NCI-H524 (cell line): ENCODE measurements at places on chromosomes 2 and 18.

GRCh38 chr2:152347076-152347475 is 12.1 kb downstream of the FMNL2 start:
- DNase-seq: no peak

DNA sequence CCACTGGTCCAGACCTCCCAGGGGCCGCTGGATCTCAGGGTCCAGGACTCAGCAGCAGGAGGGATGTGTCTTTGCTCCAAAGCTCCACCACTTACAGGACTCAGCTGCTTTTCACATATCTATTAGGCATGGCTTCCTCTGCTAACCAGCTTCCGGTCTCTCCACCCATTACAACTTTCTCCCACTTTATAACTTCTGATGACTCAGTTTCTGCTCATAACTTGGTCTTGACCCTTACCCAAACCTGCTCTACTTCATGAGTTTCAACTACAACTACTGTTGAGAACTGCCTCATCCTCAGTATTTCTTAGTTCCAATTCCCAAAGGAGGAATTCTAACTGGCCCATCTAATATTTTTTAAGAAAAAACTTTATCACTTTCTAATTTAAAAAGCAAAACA is 17.2 kb downstream of the SULT1C2 start:
- no peak for DNase-seq

GRCh38 chr2:164868563-164869419 is 27.2 kb upstream of the COBLL1 start:
- DNase-seq: no peak

GRCh38 chr2:31255911-31256571 is 22.1 kb downstream of the EHD3 start:
- no peak for DNase-seq

DNA sequence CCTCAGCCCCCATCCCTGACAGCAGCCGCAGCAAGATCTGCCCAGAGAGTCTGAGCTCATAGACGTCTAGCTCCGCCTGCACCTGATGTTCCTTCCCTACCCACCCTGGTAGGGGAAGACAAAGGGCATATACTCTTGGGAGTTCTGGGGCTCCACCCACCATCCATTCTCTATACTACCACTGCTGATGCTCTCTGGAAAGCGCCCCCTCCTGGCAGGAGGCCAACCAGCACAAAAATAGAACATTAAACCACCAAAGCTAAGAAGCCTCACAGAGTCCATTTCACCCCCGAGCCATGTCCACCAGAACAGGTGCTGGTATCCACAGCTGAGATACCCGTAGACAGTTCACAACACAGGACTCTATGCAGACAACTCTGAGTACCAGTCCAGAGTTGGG is 662.6 kb upstream of the FAM98A start:
- DNase-seq: no peak

GRCh38 chr2:68736086-68736485 is 1.5 kb downstream of the ARHGAP25 start:
- DNase-seq: no peak

DNA sequence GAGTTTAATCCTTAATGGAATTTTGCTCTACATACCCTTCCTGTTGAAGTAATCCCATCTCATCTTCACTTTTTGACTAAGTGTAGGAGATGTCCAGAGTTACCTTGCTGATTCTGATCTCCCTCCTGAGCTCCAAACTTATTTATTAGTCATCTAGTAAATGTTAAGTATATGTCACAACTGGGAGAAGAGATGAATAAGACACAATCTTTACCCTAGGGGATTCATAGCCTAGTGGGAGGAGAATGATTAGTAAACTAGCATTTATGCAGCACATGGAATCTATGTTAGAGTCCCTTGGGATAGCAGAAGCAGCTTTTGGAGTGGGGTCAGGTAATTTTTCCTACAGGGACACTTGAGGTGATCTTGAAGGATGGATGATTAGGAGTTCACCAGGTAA is 20.7 kb downstream of the ACVR2A start:
- no peak for DNase-seq

GRCh38 chr2:224722250-224722649 is 6.1 kb upstream of the CCDC195 start:
- no peak for DNase-seq

DNA sequence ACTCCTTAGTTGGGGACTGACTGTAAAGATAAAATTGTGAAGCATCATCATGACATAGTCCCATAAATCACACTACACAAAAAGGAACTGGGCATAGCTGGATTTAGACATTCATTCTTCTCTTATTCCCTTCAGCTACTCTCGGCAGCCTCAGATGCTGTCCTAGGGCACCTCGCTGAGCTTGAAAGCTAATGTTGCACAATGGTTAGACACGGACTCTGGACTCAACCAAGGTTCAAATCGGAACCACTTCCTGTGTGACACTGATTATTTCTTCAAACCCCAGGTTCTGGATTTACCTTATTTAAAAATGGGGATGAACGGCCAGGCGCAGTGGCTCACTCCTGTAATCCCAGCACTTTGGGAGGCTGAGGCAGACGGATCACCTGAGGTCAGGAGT is 89.8 kb downstream of the CCBE1 start:
- DNase-seq: no peak

GRCh38 chr2:127771756-127772155 is 39.2 kb downstream of the WDR33 start:
- no peak for DNase-seq

- DNase-seq: peak; percentile 91
These were observed 31.7 kb downstream of the PCARE start for GRCh38 chr2:29042561-29043075.

- DNase-seq: no peak
These were observed 195.5 kb downstream of the CDCA7 start for GRCh38 chr2:173550143-173550542.

DNA sequence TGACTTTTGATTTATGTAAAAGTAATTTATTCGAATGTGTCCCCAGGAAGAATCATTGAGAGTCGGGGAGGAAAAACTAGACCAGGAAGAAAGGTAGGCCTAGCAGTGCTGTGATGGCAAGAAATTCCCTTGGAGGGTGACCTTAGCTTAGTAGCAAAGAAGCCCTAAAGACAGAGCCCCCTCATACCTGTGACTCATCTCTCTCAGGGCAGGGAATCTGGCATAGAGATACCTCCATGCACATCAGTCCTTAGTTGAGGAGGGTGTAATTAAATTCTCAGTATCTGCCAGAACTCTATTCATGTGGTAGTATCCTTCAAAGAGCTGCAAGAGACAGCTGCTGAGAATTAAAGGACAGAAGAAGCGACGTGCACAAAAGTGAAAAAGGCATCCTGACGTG is 360.3 kb downstream of the FBXO15 start:
- DNase-seq: no peak

DNA sequence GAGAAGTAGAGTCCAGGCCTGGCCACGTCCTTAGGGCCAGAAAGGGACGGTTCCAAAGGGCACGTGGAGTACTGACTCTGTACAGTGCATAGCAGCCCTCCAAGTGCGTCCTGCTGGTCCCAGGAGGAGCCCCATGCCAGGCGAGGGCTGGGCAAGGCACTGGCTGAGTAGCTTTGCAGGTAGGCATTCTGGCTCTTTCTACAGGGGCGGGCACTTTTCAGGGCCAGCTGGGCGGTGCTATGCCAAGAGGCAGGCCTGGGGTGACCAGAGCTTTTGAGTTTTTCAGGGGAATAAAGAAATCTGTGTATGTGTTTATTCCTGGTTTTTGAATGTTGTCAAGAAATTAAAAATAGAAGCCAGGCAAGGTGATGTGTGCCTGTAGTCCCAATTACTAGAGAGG is 15.4 kb upstream of the GLI2 start:
- no peak for DNase-seq

DNA sequence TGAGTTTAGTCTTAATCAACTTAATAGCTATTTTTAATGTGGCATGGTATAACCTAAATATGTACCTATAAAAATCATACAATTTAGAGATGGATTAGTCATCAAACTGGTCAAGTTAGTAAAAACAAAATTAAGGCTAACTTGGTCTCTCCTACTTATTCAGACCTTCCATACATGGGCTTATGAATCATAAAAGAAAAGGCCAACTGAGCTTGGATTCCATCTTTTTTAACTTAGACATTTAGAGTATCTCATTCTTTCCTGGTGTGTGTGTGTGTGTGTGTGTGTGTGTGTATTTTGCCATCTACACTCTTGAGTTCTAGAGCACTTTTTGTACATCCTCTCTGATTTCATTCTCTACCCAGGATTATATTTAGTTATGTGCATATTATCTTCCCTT is 637.5 kb downstream of the PLCL1 start:
- DNase-seq: no peak

DNA sequence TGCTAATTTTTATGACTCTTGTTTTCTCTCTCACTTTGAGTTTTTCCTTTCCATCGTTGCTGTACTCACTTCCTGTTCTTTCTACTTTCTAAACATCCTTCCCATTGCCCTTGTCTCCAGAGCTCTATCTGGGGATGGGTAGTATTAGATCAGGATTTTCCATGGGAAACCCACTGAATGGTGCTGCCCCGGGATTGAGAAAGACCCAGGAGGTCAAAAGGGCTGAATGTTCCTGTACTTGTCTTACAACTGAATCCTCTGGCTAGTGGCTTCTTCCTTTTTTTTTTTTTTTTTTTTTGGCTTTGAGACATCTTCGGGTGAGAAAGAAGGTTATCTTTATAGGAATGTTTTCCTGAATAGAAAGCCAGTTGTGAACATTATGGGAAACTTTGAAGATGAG is 364.8 kb upstream of the SLC14A2 start:
- no peak for DNase-seq

- DNase-seq: no peak
These were observed 963.9 kb upstream of the ZEB2 start for GRCh38 chr2:145483854-145484253.

- peak; percentile 65 for DNase-seq
These were observed 142.0 kb downstream of the TSN start for GRCh38 chr2:121897335-121897970.

DNA sequence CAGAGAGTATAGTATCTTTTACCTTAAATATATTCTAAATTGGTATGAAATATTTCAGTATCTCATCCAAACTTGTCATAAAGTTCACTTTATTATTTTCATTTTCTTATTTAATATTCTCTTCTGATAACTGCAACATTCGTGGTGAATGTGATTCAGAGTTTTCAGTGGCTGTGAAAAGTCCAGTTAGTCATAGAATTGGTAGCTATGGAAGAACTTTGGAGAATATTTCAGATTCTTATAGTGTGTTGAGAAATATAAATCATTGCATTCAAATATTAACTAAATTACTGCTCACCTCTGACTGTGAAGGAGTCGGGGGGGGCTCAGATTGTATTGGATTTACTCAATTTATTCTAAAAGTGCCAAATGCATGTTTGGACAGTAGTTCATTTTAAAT is 178.6 kb upstream of the VWC2L start:
- no peak for DNase-seq

- DNase-seq: no peak
These were observed 398.1 kb upstream of the ATP5MC3 start for GRCh38 chr2:175579646-175580045.

DNA sequence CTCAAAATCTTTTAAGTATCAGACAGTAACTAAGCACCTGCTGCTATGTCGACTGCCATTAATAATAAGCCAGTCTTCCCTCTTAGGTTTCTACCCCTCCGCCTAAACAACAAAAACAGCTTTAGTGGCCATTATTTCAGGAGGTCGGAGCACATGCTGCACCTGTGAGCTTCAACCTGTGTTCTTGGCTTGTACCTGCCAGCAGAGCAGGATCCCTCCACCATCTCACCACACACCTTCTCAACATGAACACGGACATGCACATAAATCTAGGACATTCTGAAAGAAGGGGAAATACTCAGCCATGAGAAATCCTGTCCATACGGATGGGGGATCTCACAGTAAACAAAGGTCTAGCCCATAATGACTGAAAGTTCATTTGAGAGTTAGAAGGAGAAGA is 3.7 kb downstream of the CYB5A start:
- no peak for DNase-seq

DNA sequence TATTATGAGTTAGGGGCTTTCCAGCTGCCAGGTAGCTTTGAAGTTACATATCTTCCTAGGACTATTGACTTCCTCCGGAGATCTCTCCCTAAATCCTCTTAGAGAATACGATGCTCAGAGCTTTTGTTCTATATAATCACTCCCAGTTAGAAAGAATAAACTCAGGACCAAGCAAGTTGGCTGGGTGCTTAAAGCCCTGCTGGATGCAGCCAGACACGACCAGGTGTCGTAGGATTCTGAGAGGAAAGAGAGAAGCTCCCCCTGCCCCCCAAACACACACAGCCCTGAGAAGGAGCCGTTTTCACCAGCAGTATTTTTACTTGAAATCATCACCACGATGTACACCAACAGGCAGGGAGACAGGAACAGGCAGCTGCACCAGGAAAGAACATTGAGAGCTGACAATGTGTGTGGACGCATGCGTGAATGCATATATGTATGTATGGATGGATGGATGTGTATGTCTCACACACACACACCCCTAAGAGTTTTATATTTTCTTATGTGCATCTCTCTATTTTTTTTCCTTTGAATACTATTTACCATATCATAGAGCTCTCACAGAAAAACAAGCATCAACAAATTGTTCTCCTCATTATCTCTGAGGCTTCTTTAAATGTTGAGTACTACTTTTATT is 382.6 kb downstream of the EPHA4 start:
- DNase-seq: no peak

DNA sequence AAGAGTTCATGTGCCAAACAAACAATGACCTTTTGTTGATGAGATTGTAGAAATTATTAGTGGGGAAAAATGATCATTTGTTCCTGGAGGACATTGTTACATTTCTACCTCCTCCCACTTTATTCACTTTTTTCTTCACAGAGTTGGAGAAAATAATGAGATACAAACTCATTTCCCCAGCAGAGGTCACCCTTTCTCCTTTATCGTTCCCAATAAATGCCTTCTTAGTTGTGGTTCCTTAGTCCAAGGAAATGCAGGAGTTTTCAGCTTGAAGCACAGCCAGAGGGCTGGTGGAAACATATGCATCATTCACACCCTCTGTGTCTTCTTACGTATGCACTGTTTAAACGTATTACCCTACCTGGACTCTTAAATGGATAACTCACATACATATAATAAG is 108.8 kb downstream of the SLC4A3 start:
- peak; percentile 24 for DNase-seq

DNA sequence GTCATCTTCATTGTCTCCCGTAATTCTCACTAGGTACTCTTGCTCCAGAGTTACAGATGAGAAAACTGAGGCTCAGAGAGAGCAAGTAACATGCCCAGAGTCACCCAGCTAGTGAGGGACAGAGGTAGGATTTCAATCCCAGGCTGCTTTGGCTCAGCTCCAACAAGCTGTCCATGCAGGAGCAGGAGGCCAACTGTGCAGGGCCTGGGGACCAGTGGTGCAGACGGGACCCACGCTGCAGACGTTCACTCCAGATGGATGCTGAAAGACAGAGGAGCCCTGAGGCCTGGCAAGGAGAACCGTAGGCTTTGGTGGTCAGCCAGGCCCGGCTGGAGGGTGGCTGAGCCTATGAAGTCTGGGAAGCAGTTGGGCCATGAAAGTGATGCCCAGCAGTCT is 102.6 kb downstream of the MCFD2 start:
- peak; percentile 59 for DNase-seq

GRCh38 chr2:217049422-217049821 is 189.6 kb upstream of the TNP1 start:
- no peak for DNase-seq

- DNase-seq: peak; percentile 54
These were observed at the start of gene SOCS6 for GRCh38 chr18:70288851-70289328. SOCS6 (plus strand) TSS chr18:70289045; CDS start chr18:70324669, 35,624 bp downstream.

- peak; percentile 15 for DNase-seq
These were observed 24.9 kb downstream of the EFHD1 start for GRCh38 chr2:232658217-232658785.
